ENCODE measurements at places on chromosomes 2 and 18.

GRCh38 chr2:203817147-203817546 lies 50.4 kb upstream of the CTLA4 start:
- no peak for DNase-seq

DNA sequence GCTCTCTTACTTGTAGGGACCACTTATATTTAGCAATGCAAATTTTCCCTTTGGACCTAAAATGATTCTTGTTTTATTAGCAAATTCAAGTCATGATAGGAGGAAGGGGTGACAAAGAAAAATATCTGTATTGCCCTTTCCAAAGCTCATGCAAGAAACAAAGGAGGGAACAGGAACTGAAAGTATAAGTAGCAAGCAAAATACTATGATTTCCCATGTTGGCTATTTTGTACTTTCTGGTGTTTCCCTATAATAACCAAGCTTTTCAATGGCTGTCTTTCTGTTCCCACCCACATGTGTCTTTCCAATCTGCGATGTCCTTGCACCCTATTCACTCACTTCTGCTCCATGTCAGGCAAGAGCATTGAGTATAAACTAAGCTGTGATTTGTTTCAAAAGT lies 279.7 kb downstream of the RNF144A start:
- no peak for DNase-seq

GRCh38 chr2:68871159-68871764 lies at the start of gene BMP10:
Gene BMP10, minus strand, starts transcription at chr2:68871397. Its CDS starts 39 bp downstream, at chr2:68871358.
- no peak for DNase-seq

- DNase-seq, result no peak
Observed at GRCh38 chr2:172089633-172090032, 4.3 kb downstream of the DLX1 start.

DNA sequence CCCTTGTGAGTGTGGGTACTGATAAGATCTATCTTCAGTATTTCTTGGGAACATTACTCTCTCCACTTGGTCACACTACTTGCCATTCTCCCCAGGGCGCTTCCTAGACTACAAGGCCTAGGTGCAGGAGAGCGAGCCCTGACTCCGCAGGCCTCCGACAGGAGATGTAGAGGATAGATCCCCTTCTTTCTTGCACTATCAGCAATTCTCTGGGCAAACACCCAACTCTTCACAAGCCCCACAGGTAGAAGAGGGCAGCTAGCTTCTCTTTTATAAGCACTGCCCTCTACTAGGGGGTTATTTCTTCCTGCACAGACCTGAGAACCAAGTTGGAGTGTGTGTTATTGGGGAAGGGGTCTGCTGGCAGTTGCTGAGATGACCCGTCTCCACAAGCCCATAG lies 10.7 kb upstream of the RMDN2 start:
- DNase-seq, result no peak

GRCh38 chr18:59577386-59577655 lies 119.9 kb downstream of the CCBE1 start:
- DNase-seq, result no peak

Data from HS-5 (cell line).